ENCODE measurements at places on chromosomes 1 and 21.

DNA sequence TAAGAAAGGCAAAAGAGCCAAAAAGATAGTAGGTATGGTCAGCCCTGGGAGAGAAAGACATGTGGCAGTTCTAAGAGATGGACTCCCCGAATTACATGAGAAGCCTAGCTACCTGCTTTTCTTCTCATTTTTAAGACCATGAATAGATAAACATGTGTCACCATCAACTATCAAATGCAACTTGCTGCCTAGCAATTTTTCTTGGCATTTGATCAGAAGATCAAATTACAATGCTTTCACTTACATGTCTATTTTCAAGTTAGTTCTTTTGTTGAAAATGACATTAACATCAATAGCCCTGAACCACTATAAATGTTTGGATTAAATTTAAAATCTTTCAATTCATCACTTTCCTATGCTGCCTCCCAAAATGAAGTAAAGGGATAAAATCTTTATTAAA is 212.3 kb downstream of the HHIPL2 start:
- no peak for DNase-seq

DNA sequence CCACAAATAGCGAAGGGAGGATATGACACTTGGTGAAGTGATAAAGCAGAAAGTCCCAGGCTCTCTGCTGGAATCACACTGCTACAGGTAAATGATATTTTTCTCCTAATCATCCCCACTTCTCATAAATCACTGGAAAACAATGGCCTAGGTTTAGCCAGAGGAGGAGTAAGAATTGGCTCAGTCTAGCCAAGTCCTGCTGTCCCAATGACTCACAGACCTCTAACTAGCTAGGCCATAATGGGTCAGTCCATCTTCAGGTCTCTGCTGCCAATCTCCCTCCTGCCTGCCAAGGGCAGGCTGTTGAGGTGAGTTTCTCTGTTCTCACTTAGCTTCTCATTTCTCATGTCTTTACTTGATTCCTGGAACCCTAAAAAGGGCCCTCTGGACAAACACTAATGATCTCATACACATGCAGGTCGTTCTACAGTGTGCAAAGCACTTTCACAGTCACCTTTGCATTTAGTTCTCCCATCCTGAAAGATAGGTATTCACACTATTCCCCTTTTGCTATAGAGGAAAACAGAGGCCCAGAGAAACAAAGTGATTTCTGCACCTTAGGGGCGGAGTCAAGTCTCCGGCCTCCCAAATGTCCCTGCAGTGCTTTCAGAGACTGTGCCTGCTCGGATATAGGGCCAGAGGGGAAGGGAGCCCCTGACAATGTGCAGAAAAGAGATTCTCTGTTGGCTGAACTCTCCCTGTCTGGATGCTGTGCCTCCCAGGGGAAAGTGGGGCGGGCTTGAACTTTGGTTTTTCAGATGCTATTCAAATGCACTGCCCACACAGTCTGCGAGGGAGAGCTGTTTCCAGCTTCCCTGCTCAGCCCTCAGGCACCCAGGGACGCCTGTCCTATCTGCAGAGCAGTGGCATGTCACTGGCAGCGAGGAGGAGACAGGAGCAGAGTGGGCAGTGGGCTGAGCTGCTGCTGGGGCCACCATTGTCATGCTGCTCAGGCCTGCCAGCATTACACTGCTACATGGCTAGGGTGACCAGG is 3.9 kb upstream of the CDK18 start:
- DNase-seq, result no peak

GRCh38 chr1:16075337-16076030 is 2.0 kb upstream of the FAM131C start:
- DNase-seq, result no peak

DNA sequence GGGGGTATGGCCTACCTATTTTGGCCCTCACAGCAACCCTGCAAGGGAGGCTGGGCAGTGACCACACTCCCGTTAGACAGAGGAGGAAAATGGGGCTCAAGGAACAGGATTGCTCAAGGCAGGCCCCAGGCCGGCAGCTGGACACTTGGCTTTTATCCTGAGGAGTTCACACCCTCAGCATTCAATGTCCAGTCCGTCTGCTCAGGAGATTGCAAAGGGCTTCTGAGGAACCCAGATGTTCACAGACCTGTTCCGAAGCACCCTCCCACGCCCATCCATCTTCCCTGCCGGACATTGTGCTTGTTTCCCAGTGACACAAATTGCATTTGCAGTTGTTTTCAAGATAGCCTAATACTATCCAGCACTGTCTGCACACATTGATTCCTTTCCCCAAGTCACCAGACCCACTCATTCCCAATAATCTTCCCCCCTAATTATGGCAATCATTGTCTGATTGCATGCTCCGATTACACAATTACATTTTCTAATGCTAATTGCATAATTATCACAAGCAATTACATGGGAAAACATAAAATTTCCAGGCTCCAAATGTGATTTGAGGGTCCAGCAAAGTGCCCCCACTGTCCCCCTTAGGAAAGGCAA is 4.3 kb upstream of the UBL4B start:
- DNase-seq, result no peak

GRCh38 chr1:34408011-34408410 is 231.3 kb downstream of the C1orf94 start:
- no peak for DNase-seq

- no peak for DNase-seq
Observed at GRCh38 chr1:8680664-8681650, 136.5 kb downstream of the RERE start.

GRCh38 chr1:180527101-180527669 is 24.8 kb upstream of the ACBD6 start:
- no peak for DNase-seq

DNA sequence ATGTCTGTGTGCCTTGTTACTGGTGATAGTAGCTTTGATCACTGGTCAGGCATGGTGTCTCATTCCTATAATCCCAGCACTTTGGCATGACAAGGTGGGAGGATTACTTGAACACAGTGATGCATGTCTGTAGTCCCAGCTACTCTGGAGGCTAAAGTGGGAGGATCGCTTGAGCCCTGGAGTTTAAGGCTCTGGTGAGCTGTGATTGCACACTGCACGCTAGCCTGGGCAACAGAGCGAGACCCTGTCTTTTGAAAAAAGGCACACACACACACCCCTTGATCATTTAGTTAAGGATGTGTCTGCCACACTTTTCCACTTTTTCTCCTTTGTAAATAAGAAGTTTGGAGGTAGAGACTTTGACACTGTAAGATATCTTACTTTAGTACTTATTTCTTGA is 15.1 kb downstream of the MIGA1 start:
- DNase-seq, result no peak

- DNase-seq, result no peak
Observed at GRCh38 chr1:61753998-61754508, 11.8 kb downstream of the PATJ start.

GRCh38 chr1:54047384-54048305 is 5.4 kb downstream of the TMEM59 start:
- no peak for DNase-seq

DNA sequence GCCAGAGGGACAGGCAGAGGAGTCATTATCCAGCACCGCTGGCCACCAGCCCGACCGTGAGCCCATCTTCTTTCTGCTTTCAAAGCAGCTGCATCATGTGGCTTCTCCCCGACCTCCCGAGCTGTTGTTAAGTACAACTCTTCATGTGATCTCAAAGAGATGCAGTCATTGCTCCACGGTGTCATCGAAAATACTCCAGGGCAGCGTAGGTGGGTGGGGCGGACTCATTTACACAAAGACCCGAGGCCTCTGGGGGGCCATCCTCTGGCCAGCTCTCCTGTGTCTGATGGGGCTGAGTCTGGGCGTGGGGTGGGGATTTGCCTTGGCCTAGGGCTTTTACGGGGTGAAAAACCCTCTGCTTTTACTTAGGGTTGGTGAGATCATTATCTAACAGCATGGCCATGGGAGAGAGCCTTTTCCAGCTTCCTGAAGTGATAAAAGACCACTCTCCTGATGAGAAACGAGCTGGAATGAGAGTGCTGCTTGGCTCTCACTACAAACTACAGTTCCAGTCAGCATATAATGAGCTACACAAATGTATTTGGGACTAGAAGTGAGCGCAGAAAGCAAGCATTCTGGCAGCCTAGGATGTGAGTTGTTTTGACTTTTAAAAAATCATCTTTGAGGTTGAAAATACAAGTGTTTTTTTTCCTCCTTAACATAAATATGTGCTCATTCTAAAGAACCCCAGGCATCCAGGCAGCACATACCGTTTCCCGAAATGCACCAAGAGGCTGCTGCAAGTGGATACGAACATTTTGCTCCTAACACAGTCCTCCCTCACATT is 165.0 kb downstream of the RHOU start:
- no peak for DNase-seq

DNA sequence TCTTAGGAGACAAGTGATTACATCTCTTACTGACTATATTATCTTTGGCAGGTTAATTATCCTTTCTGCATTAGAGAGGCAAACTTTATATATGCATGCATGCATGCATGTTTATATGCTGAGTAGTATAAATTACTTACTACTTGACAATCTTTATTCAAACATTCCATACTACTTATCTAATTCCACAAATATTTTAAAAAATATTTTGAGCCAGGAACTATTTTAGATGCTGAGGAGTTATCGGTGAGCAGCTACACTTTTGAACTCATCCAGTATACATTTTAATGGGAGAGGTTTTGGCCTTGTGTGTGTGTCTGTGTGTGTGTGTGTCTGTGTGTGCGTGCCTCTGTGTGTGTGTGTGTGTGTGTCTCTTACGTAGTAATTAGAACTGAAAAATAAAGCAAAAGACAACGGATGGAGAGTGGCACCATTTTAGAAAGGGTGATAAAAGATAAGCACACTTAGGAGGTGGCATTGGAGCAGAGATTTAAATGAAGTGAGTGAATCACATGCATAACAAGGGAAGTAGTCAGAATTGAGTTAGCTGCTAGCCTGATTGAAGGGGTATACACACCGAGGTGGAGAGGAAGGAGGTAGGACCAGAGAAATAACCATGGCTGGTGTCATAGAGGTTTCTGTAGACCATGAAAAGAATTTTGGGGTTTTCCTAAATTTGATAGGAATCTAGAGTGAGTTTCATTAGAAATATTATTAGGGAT is 1488.4 kb downstream of the MRPL39 start:
- DNase-seq, result no peak

- no peak for DNase-seq
Observed at GRCh38 chr1:24875991-24876506, 54.0 kb downstream of the RUNX3 start.

DNA sequence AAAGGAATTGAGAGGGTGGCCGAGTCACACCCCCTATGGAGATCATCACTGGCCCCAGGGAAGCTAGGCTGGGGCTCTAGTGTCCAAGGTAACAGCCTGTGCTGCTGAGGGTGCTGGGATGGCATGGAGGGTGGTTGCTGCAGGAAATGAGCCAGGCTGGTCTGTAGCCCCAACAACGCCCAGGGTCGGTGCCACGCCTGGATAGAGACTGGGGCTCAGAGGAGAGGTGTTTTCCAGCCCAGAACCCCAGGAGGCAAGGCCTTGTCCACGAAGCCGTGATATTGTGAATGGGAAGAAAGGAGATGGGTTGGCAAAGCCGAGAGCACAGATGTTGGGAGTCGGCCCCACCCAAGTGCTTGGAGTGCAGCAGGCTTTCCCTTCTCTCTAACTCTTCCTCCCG is 68.9 kb upstream of the ACTRT2 start:
- no peak for DNase-seq

GRCh38 chr1:248366609-248367008 is 5.1 kb downstream of the OR2T4 start:
- DNase-seq, result no peak

GRCh38 chr1:179663810-179664209 is 72.2 kb downstream of the TDRD5 start:
- DNase-seq, result no peak

GRCh38 chr1:92882819-92883218 is 51.0 kb downstream of the RPL5 start:
- DNase-seq, result no peak

GRCh38 chr1:3672971-3673361 is 20.6 kb downstream of the TP73 start:
- no peak for DNase-seq

- DNase-seq, result no peak
Observed at GRCh38 chr1:114024049-114024448, 44.8 kb downstream of the OLFML3 start.

GRCh38 chr21:26282058-26282457 is 111.5 kb upstream of the APP start:
- no peak for DNase-seq

- DNase-seq, result no peak
Observed at GRCh38 chr21:25895565-25896205, 160.9 kb downstream of the GABPA start.

DNA sequence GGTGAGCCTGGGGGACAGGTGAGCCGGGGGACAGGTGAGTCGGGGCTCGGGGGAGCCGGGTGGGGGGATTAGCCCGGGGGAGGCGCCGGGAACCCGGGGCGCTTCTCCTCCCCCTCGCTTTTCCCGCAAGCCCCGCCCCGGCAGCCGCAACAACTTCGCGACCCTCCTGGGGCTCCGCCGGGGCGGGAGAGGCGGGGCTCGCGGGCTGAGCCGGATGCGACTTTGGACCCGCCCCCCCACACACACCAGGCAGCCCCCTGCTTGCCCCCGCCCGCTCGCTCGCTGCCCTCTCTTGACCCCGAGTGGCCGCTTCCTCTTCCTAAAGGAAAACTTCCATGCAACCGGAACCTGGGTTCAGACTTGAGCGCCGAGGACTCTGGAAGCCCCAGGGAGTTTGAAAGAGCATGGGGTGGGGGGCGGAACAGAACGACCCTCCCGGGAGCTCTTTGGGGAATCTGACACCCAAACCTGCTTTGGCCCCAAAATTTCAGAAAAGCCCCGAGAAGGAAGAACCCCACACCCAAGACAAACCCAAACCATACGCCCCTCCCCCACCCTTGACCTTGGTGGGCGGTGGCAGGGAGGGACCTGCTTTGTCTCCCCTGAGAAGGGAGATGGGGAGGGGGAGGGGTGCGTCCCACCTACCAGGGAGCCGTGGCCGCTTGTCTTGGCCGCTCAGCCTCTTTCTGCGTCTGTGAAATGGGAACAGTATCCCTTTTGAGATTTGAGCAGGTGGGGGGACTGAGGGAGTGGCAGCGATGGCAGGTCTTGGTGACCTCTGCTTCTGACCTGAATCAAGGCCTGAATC is 550 bp downstream of the ARHGEF16 start:
- no peak for DNase-seq

DNA sequence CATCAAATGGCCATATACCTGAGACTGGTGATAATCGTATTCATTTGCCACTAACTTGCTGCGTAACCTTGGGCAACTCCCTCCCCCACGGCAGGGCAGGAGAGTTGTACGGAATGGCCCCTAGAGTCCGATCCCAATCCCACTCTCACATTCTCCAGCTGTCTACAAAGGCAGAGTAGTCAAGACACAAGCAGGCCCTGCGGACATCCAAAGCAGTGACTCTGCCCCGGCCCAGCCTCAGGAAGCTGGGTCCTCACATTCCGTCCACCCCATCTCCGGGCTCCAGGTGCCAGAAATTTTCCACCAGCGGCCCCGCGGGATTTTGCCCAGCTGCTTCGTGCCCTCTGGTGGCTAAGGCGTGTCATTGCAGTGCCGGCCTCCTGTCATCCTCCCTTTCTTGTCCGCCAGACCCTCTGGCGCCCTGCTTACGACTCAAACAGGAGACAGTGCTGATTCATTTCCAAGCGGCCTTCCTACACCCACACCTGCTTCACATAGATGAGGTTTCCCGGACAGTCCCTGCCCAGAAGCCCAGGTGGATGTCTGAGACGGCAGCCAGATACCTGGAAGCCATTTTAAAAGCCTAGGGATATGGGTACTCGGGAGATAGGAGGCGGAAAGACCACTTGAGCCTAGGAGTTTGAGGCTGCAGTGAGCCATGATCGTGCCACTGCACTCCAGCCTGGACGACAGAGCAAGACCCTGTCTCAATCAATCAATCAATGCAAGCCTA is 2.9 kb upstream of the S100A2 start:
- DNase-seq, result peak; percentile 88

- DNase-seq, result no peak
Observed at GRCh38 chr1:25067518-25068251, 137.6 kb upstream of the RUNX3 start.
